ENCODE measurements at places on chromosomes 1 and 21.

DNA sequence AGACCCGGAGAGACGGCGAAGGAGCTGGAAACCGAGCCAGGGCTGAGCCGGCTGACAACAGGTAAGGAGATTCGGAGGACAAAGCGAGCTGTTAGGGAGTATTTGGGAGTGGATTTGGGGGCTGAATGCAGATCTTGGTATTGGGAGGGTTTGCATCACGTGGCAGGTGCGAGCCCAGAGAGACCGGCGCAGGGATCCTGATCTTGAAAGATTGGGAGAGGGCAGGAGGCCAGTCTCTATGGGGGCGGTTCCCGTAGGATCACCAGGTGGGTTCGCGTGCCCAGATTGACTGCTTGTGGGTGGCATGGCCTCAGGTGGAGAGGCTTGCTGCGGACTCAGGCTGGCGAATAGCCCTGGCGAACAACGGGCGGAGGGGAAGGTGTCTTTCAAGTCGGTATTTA, 204 bp downstream of the CIART start:
- no peak for DNase-seq

- no peak for DNase-seq
Measured at GRCh38 chr21:45302082-45303061, 14.7 kb upstream of the POFUT2 start.

GRCh38 chr1:51355382-51355781, 25.0 kb upstream of the TTC39A start:
- DNase-seq, result no peak

DNA sequence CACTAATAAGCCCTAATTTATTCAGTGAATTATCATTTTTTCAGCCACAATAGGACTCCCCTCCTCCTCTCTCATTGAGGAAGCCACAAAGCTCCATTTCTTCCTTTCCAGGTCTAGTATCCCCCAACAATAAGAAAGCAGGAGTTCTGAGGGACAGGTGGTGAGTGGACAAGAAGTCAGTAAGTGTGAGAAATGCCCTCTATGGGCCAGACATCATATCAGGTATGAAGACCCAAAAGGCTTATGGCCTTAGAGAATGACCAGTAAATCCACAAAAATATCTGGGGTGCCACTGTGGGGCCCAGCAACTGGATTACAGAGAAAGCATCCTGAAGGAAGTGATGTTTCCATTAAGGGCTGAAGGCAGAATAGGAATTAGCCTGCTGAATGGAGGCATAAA, 175.7 kb downstream of the TRIM33 start:
- no peak for DNase-seq

- DNase-seq, result no peak
Measured at GRCh38 chr1:28160782-28161266, 15.7 kb downstream of the PTAFR start.

- DNase-seq, result no peak
Measured at GRCh38 chr1:214840356-214840755, 237.4 kb downstream of the CENPF start.

DNA sequence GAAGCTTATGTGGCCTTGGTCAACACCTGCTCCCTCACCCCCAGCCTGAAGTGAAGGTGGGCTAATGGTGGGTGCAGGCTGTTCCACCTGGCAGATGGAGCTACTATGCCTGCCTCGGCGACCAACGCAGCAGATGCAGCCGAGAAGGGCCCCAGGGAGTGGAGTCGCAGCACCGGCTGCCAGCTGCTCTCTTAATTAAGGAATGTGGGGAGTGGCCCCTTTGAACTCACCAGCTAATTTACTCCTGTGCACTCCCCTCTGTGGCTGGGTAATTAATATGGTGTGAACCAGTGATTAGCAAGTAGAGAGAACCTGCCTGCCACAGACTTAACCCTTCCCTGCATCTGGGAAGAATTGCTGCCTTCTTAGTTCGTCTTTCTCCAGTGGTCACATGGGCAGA, 3.3 kb upstream of the SLAMF8 start:
- no peak for DNase-seq

GRCh38 chr1:114181356-114181755, 27.7 kb upstream of the SYT6 start:
- DNase-seq, result no peak

DNA sequence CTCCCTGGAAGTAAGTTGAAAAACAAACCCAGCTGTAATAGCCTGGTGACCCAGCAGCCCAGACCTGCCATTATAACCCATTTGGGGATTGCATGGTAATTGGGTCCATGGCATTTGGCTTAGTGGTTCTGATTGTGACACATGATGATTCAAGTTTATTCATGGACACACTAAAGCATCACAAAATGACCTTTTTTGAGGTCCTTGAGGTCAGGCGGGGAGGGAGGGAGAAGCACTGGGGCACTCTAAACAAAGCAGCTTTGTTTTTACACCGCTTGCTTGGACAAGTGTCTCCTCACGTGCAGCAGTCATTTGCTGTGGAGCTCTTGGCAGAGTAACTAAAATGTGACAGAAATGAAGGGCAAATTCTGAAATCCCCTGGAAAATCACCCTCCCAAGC, 241.0 kb upstream of the SGIP1 start:
- no peak for DNase-seq

GRCh38 chr21:46634966-46635323, 529 bp upstream of the PRMT2 start:
- DNase-seq, result no peak

DNA sequence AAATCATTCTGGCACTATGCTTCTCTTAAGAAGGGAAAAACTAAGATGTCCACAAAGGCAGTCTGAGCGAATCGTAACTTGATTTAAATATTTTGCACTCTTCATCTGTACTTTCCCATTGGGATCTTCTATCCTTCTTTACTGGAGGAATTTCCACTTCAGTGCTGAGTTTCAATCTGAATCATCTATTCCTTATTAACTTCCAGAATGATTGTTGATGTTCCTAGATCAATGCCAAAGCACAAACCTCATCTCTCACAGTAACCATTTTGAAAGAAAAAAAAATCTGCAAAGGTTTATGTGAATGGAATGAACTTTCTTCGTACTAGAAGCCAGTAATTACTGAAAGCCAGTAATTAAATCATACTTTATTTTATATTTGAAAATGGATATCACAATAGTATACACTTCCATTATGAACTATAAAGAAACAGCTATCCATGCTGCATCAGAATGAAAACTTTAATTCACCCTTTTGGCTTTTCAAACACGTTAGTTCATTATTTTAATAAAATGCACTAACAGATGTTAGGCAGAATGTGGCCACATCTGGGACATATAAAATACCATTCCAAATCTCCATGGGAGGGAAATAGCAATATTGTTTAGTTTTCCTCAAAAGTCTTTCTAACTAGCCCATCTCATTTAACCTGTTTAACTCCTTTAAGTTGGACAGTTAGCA, 5.5 kb upstream of the RNF2 start:
- no peak for DNase-seq

- no peak for DNase-seq
Measured at GRCh38 chr21:40809673-40810197, 37.2 kb downstream of the DSCAM start.
